ENCODE measurements at places on chromosomes 7 and 10.

- DNase-seq, result no peak
Measured at GRCh38 chr10:94286901-94287300, 75.8 kb downstream of the NOC3L start.

DNA sequence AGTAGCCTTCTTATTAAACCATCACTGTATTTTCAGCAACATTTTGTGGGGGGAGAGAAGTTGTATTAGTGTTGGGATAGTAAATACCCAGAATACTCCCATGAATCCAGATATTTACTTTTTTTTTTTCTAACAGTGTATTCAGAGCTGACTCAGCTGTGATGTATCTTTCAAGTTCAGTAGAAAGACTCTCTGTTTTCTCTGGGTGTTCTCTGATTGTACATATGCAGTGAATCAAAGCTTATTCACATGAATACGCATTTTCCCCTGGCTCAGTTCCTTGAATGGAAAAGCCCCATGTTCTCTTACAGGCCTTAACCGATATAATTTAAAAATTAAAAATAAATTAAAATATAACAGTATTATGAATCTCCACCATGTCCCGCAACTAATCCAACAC, 1.3 kb downstream of the TFPI2 start:
- DNase-seq, result no peak

GRCh38 chr7:46715579-46715978, 794.5 kb upstream of the IGFBP3 start:
- DNase-seq, result no peak

- DNase-seq, result no peak
Measured at GRCh38 chr10:85645926-85646711, 720.5 kb downstream of the GRID1 start.

GRCh38 chr10:43395571-43396060, 13.4 kb downstream of the HNRNPF start:
- no peak for DNase-seq

GRCh38 chr7:55127622-55128081, 108.8 kb downstream of the EGFR start:
- DNase-seq, result no peak

- no peak for DNase-seq
Measured at GRCh38 chr7:40303996-40304395, 169.2 kb downstream of the SUGCT start.

DNA sequence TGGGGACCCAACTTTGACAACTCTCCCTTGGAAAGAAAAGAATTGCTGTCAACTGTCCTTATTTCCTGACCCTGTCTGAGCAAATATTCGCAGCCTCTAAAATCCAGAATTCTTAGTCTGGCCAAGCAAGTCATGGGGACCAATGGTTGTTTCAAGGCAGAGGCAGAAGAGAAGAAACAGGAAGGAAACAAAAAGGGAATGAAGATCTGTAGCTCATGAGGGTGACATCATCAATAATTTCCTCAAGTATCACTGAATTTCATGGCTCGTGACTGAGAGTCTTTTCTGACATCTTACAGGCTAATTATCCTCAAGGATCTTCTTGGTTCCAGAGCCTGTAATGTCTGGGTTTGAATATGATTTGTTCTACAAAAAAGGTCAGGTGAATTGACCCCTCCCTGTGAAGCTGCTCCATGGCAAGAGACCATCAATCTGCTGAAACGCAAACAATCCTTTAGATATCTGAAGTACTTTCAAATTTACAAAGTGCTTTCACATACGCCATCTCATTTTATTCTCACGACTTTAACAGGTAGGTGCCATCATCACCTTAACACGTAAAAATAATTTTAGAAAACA, 5.8 kb downstream of the CDK6 start:
- no peak for DNase-seq

- no peak for DNase-seq
Measured at GRCh38 chr7:5231116-5231515, 41.1 kb downstream of the WIPI2 start.

- DNase-seq, result no peak
Measured at GRCh38 chr10:125010362-125010761, 68.4 kb downstream of the ZRANB1 start.

- no peak for DNase-seq
Measured at GRCh38 chr10:73866621-73867020, 7.7 kb downstream of the CAMK2G start.

DNA sequence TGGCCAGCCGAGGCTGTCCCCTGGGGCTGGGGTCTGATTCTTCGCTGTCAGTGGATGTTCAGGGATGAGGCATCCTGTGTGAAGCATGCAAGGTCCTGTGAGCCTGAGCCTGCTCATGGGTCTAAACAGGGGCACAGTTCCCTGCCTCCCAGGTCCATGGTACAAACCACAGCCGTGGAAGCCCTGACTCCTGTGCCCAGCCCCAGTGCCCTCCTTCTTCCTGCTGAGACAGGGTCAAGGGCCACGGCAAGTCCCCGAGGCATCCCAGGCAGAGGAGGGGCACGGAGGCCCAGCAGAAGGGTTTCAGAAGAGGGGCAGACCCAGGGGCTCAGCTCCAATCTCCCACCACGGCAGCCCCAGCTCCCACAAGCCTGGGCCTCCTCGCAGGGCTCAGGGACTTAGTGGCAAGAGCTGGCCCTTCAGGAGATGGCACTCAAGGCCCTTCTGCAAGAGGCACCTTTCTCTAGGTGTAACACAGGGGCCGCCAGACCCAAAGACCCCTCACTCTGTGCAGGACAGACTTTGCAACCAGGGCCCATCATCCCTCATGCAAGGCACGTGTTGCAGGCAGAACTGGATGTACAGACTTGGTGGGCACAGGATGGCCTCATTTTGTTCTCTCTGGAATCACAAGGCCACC, 248.8 kb downstream of the TCERG1L start:
- no peak for DNase-seq

DNA sequence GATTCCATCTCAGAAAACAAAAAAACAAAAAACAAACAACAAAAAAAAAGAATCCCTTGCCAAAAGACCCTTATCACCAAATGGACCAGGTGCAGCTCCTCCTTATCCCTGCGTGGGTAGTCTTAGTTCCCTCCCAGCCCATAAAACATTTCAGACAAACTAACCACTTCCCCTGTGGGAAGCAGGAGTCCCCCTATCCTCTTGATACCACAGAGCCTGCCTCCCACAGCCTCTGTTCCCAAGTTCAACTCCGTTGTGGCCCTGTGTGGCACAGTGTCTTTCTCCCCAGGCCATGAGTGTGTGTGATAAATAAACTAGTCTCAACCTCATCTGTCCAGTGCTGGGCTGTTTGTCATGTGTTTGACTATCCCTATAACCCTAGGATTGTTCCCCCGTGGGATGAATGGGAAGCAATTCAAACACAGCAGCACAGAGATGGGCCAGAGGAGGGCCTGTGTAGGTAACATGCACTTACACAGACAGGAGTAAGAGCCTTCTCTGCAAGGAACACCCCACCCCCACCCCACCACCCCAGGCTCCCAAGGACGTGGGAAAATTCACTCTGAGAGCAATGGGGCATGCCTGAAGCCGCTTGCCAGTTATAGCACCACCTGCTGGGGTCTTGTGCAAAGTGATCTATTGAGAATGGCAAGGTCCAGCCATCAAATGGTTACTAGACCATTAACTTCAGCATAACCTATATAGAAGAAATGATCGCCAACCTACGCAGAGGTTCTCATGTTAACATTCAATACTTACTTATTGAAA, 147.1 kb upstream of the GHITM start:
- DNase-seq, result no peak

DNA sequence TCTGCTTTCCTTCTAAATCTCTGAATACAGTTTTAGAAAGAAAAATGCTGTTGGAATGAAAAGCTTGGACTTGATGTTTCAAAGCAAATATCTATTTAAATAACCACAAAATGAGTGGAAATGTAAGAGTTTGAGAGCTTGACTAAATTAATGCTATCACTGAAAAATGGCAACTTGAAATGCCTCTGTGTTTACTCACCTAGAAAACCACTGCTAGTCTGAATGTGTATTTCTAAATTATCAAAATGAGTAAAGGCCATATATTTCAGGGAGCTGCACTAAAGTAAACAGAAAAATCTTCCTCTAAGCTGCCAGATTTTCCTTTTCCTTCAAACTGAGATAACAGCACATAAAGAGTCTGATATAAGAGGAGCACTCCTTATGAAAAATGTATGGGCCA, 87.9 kb downstream of the DPY19L1 start:
- DNase-seq, result no peak

DNA sequence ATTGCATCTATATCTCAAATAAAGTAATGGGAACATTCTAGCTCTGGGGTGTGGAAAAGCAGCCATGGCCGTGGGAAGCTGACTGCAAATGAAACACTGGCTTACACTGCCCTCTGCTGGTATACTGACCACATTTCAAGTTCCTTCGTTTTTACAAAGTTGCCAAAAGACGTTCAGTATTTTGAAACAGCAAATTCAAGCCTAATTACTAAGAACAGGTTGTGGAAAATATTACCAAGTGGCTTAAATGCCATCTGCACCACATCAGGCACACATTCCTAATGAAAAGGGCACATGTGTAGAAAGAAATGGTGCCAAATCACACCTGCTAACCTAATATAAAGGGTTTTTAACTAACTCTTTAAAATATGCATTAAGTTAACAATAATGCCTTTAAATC, 83.9 kb downstream of the JAZF1 start:
- no peak for DNase-seq

- no peak for DNase-seq
Measured at GRCh38 chr10:69486922-69487730, 35.9 kb downstream of the TSPAN15 start.

- DNase-seq, result no peak
Measured at GRCh38 chr10:393106-393745, 258.0 kb downstream of the ZMYND11 start.

DNA sequence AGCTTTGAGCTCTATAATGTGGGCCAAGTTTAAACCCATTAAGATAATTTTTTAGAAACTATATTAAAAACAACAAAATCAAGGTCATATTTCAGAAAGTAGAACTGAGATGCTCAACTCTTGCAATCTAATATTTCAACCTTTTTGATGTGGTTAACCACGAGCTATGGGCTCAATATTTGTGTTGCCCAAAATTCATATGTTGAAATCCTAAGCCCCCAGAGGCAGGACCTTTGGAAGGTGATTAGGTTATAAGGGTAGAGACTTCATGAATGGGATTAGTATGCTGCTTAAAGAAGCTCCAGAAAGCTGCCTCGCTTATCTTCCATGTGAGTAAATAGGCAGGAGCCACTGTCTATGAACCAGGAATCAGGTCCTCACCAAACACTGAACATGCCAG, 284.4 kb downstream of the CRPPA start:
- no peak for DNase-seq

DNA sequence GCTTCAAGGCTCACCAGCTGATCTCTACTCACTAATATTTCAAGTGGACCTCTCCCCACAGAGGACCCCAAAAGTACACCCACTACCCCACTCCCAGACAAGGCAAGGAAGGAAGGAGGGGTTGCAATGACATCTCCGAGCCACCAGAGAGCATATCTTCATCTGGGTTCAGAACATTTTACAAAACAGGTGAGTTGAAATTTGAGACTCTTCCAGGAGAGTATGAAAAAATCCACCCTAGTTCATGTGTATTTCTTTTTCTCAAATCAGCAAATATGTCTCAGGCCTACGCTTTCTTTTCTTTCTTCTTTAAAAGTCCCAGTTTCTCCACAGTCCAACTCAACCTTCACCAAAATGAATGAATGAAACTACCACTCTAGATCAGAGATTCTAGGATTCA, 61.9 kb downstream of the SGMS1 start:
- no peak for DNase-seq

GRCh38 chr7:134547397-134548054, 1.4 kb upstream of the AKR1B15 start:
- peak; percentile 23 for DNase-seq

GRCh38 chr7:49866076-49866735, 92.8 kb downstream of the VWC2 start:
- no peak for DNase-seq

GRCh38 chr7:141276031-141276430, 202.2 kb downstream of the TMEM178B start:
- DNase-seq, result no peak

DNA sequence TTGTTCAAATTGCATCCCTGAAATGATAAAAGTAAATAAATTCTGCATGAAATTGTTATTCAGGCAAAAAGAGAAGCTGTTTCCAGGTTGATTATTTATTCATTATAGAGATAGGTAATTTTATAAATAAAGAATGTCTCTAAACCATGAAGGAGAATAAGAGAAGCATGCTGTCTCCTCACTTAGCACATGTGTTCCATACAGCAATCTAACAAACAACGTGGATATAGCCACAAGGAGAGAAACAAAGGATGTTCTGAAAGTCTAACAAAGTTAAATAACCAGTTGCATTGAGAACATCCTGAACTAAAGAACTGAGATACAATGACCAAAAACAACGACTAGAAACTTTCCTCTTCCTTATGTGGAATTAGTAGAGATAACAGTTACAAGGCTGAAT, 50.8 kb downstream of the NEBL start:
- DNase-seq, result no peak

- no peak for DNase-seq
Measured at GRCh38 chr10:31116226-31116625, 84.6 kb upstream of the ZNF438 start.

DNA sequence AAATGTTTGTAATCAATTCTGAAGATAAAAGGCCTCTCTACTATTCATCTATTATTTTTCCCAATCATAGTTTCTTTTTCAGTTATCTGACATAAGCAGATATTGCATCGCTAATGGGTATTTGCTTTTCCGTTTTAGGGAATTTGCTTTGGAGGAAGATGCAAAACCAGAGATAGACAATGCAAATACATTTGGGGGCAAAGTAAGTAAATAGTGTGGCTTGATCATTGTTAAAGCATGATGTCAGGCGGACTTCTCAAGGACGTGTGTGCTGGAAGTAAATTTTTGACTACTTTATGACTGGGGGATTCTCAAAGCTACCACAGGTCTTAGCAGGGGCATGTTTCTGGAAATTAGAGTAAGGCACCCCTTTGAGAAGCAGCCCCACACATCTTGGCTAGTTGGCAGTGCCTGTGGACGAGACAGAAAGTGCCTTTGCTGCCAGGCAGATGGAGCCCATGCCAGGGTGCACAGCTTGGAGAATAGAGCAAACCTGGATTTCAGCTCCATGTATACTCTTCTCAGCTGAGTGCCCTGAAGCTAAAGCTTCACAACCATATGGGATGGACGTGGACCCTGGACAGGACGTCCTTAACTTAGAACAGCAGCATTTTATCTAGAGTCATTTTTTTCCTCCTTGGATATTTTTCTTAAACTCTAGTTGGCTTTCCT, 68.6 kb downstream of the SRI start:
- no peak for DNase-seq

DNA sequence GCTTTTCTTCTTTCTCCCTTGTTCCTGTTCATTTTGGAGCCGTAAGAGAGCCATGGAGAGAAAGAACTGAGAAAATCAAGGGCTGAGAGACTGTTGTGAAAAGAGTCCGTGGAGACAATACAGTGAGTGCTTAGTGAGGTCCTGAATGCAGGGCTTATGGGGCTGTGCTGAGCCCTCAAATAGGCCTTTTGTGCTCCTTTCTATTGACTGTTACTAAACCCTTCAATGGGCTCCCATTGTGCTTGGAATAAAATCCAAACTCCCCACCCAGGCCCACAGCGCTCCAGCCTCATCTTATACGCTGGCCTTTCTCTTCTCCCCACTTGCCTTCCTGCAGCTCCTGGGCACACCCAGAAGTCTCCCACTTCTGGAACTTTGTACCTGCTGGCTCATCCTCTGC, 243.1 kb upstream of the HABP2 start:
- DNase-seq, result no peak

- peak; percentile 33 for DNase-seq
Measured at GRCh38 chr7:72785166-72785955, 42.6 kb downstream of the TYW1B start.
